ENCODE measurements at places on chromosomes 2 and 18.
A peak's percentile ranks its signal among the peaks of the same experiment; 100 is the strongest.

GRCh38 chr2:27208486-27209050 is 3.3 kb upstream of the ATRAID start:
- no peak for DNase-seq

DNA sequence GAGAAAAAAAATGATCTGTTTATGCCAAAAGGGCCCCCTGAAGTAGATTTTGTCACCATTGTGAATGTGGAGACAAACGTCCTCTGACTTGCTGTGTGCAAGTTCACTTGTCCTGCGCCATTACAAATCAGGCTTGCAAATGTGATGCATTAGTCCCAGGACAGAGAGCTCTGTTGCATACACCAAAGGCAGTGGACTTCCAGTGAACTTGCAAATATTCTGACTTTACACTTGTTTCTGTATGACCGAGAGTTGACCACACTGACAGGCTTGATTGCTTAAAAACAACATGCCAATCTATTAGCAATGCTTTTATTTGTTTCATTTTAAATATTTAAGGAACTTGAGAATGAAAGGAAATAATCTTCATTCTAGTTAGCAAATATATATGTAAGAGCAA is 293.2 kb downstream of the PLCL1 start:
- DNase-seq: no peak

GRCh38 chr2:19377717-19378116 is 19.3 kb upstream of the OSR1 start:
- DNase-seq: no peak

DNA sequence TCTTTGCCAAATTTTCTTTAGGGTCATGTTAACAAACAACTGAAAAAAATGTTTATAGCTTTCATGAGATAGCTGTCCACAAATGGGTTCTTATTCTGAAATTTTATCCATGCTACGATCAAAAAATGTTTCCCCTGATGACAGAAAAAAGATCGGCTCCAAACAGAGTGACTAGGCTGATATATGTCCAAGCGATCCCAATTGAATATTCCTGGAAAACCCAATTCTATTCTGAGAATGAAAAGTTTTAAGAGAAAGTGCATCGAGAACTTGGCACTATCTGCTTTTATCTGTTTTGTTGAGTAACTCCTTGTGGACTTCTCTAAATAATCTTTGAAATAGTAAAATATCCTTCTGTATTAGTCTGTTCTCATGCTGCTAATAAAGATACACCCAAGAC is 19.1 kb downstream of the KCNE4 start:
- DNase-seq: no peak

DNA sequence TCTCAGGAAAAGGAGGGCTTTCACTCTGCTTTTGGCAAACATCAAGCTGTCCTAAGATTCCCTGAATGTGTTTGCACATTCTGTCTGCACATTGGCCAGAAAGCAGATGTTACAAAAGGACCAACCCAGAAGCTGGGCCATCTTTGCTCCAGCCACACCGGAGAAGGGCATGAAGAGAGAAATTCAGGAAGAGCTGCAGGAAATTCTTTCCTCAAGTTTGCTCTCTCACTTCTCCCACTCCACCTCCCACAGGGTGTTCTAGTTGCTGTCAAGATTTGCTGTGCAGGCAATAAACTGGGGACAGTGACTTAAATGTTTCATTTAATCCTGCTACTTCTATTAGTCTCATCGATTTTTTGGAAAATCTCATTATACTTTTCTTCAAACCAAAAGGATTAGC is 137.7 kb upstream of the UNC80 start:
- no peak for DNase-seq

GRCh38 chr2:163626639-163627109 is 109.1 kb downstream of the FIGN start:
- DNase-seq: no peak

DNA sequence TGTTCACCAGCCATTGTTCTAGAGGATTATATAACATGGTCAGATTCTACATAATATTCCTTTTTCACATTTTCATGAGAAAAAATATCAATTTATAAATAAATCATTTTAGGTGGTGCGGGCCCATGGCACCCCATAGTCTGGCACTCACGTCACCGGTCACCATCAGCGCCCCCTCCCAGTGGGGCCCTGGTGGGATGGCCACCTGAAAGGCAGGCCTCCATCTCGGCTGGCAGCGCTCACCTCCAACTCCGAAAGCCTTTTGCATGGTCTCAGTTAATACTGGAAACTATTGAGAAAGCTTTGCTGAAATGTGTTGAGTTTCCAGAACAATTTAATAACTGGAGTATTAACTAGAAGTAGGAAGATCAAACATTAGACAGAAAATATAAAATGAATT is 141.4 kb upstream of the SALL3 start:
- no peak for DNase-seq

- DNase-seq: no peak
Observed at GRCh38 chr18:34904994-34905393, 136.2 kb upstream of the MAPRE2 start.

DNA sequence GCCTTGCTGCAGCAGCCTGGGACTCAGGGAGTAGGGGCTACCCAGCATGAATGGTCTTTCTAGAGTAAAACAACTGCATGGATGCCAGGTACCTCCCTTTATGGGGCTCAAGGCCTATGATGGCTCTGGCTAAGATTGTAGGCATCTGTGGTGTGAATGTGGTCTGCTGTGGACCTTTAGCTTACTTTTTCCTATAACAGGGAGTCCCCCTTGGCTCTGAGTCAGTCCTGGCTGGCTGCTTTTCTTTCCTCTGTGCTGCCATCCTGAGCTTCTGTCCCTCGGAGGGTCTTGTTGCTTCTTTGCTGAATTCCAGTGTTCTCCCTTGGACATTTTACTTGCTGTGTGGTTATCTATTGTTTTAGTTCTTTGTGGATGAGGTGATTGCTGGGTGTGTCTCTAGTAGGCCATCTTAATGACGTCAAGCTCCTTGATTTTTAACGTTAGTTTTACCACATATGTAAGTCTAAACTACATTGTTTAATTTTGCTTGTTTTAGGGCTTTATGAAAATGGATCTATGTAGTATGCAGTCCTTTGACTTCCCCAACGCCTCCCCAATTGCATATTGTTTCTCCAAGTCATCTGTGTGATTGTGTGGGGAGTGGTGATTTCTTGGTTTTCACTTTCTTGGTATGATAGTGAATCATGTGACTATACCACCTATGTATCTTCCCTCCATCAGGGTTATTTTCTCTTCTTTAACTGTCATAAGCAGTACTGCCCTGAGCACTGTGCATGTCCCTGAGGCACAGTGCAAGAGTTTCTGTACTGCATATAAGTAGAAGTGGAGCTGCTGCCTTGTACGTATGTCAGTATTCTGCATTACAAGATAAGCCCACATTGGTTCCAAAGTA is 92.4 kb downstream of the NCK2 start:
- DNase-seq: no peak

- no peak for DNase-seq
Observed at GRCh38 chr2:39981883-39982311, 202.8 kb upstream of the THUMPD2 start.

DNA sequence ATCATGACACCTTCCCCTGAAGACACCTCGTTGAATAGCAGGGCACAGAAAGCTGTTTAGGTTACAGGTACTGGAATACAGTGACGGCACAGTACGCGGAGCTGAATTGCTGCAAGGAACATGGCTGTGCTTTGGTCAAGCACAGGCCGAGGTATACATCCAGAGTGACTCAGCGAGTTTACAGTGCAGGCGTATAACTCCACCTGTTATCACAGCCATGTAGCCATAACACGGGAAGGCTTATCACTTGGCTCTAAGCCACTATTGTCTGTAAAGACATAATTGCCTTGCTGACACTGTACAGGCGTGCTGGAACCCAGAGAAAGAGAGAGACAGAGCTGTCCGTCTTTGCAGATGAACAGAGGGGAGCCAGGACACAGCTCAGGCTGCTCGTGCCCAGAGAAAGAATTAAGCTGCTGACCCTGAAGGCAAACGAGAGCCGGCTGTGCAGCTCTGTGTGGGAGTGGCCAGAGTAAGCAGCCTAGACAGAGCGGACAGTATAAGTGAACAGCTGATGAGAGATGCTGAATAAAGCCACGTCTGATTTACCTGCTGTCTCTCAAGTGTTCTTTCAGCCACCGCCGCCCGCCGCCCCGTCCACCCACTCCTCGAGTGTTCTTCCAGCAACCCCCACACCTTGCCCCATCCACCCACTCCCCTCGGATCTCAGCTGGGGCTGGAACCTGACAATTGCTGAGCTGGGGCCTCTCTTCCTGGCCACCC is 87.3 kb upstream of the PPP1CB start:
- peak; percentile 67 for DNase-seq

GRCh38 chr2:136502660-136503059 is 262.7 kb upstream of the THSD7B start:
- no peak for DNase-seq

- no peak for DNase-seq
Observed at GRCh38 chr2:104758199-104758620, 95.7 kb upstream of the POU3F3 start.

DNA sequence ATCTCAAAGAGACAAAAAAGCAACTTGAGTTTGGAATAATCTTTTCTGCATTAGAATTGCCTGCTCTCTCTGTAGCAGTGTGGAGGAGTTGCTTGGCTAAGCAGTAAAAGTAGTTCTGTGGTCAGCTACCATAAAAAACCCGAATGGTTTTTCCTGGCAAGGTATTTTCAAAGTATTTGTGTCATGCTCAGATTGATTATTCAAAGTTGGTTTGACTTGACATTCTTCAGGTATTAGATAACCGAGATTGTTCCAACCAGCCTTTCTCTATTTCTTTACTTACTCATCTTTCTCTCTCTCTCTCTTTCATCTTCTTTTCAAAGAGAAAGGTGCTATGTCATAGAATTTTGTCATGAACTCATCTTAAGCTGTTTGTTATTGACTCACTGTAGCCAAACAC is 404.9 kb downstream of the CPS1 start:
- DNase-seq: no peak

GRCh38 chr18:48698707-48699106 is 159.9 kb downstream of the CTIF start:
- no peak for DNase-seq

DNA sequence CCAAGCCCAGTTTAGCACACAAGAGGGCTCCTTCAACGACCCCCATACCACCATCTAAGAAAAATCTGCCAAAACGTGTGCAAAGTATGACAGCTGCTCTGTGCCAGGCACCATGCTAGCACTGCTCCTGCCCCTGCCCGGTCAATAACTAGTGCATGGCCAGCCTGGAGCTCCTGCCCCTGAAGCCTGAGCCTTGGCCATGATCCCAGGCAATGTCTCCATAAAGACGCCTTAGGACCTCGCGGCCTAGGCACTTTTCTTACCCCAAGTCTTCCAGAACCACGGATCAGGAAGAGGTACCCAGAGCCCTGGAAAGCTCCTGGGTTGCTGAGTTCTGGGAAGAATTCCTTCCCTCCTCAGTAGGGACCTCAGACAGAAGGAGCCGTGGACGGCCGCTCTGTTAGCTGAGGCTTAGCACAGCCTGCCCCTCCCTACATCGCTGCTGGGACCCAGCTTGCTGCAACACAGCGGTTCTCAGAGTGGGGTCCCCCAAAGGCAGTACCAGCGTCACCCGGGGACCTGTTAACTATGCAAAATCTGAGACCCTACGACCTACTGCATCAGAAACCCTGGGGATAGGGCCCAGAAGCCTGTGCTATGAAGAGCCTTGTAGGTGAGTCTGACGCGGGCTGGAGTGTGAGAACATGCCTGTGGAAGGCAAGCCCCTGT is 117.8 kb upstream of the TWIST2 start:
- DNase-seq: no peak

GRCh38 chr2:192026059-192026824 is 168.5 kb downstream of the TMEFF2 start:
- peak; percentile 47 for DNase-seq

DNA sequence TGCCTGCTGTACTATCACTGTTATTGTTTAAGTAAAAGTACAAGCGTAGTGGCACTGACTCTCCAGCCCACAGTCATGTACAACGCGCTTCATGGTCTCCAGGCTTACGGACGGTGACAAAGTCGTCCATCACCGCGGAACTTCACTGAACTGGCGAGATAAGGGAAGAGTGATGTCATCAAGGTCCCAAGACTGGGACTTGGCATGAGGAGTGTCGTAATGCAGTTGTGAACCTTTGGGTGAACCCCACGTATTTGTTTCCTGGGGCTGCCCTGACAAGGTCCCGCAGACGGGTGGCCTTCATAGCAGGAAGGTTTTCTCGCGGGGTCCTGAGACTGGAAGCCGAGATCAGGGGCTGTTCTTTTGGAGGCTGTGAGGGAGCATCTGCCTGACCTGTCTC is 17.3 kb downstream of the NFATC1 start:
- DNase-seq: no peak

DNA sequence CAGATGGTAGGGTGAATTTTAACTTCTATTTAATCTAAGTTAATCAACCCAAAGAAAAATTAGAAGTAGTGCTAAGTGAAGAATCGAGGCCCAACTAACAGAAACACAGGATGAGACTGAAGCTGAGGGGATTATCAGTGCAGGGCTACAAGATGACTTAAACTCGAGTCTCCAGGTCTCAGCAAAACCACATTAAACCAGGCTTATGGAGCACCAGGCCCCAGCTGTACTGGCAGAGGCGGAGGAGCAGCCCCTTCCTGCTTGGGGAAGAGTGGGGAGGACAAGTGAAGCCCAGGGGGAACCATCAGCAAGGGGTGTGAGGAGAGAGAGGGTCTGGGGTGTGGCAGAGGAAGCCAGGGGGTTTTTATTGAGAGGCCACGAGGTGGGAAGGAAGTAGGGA is 135.9 kb upstream of the EPAS1 start:
- DNase-seq: no peak

DNA sequence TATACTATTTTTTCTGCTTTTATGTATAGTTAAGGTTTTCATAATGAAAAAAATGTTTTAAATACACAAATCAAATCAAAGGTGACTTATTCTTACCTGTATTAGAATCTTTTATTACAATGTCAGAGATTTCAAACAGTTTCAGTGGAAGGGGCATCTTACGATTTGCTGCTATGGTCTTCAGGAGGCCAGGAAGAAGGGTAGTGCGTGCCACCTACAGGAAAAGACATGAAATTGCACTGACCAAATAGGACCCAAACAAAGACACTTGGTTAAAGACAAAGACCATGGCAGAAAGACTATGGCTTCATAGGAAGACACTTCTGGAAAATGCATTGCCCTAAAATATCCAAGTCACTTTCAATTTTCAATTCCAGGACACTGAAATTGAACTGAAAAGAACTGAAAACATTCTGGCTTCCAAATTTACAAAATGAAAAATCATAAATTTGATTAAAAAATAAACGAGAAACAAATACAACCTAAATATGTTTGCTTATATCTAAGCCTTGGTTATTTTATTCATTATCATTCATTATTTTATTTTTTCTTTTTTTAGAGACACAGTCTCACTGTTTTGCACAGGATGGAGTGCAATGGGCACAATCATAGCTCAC is 42.1 kb downstream of the FARSB start:
- DNase-seq: peak; percentile 81

DNA sequence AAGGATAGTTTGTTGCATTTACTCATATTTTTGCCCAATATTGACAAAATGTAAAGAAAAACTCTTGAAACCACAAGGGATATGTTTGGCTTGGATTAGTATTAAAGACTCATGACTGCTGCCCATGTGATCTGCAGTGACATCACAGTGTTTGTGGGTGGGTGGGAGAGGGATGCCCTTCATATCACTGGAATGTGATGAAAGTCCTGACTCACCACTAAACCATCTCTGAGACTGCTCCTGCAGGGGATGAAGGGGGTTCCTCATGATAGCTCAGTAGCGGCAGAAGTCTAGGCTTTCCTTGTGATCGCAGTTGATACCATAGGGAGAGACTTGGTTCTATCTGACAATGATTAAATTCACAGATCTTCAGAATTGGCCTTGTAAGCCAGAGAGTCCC is 451.2 kb downstream of the CNTNAP5 start:
- no peak for DNase-seq

- DNase-seq: no peak
Observed at GRCh38 chr2:32538735-32539134, 89.1 kb upstream of the TTC27 start.
